Osteocyte (in vitro differentiated cells): ENCODE measurements at places on chromosomes 5 and 9. TPM values are rescaled to one million over a fixed set of nuclear protein-coding genes. Genes with fewer than 3 reads are reported as not detected.

DNA sequence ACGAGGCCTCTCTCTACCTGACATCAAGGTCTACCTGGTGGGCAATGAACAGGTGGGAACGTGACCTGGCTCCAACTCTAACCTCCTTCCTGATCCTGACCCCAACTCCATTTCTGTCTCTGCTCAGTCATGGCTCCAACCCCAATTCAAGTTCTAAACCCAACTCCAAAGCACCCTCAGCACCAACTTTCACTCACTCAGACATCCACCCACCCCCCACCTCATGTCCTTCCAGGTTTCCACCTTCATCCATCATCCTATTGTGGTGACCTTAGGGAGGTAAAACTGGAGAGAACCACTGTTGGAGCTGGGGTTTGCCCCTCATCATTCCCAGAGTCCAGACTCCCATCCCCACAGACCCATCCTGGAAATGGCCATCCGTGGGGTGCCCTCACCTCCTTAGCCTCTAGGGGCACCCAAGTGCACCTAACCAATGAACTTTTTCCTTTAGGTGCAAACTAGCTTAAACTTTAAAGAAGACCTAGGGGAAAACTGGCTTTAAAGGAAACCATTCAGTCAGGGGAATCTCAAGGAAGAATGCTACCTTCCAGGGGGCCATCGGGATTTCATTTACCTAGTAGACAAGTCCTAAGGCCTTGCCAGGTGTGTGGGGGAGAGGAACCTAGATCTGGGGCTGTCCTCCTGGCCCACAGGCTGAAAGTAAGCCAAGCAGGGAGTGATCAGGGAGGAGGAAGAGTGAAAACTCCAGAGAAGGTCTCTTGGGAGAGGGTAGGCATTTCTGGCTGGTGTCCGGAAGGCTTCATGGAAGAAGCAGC, 11.3 kb downstream of the RGS14 start:
- no peaks in the 10 kb centered on the region for H3K36me3 ChIP-seq
- DNase-seq, result no peak
- H3K27me3 ChIP-seq, result no peaks in the 10 kb centered on the region

- no peak overlapping the region for H3K27ac ChIP-seq
- DNase-seq, result no peak
Measured at GRCh38 chr9:36640771-36641381, 68.2 kb downstream of the MELK start.

GRCh38 chr9:94610181-94610606, 16.6 kb upstream of the FBP2 start:
- DNase-seq, result no peak
- no peaks in the 10 kb centered on the region for H3K36me3 ChIP-seq
- peaks cover 43% of the 10 kb centered on the region for H3K27me3 ChIP-seq
- no peaks in the 10 kb centered on the region for H3K4me1 ChIP-seq
- H3K27ac ChIP-seq, result no peak overlapping the region

GRCh38 chr9:128231638-128232527, 28.7 kb downstream of the DNM1 start:
- no peak overlapping the region for H3K4me3 ChIP-seq
- no peak for DNase-seq
- no peaks in the 10 kb centered on the region for H3K4me1 ChIP-seq
- H3K27ac ChIP-seq, result no peak overlapping the region
- peaks cover 4% of the 10 kb centered on the region for H3K36me3 ChIP-seq
- no peaks in the 10 kb centered on the region for H3K27me3 ChIP-seq

- DNase-seq, result peak; percentile 95
- peaks cover 47% of the 10 kb centered on the region for H3K36me3 ChIP-seq
- peaks cover 25% of the 10 kb centered on the region for H3K4me1 ChIP-seq
Measured at GRCh38 chr9:130701059-130702022, 7.8 kb downstream of the EXOSC2 start.

GRCh38 chr9:18746631-18747030, 272.7 kb downstream of the ADAMTSL1 start:
- no peak overlapping the region for H3K27ac ChIP-seq
- H3K4me1 ChIP-seq, result no peaks in the 10 kb centered on the region
- no peak for DNase-seq

- peak overlapping the region; percentile 96 for H3K27ac ChIP-seq
- H3K27me3 ChIP-seq, result no peaks in the 10 kb centered on the region
- H3K36me3 ChIP-seq, result peaks cover 2% of the 10 kb centered on the region
- DNase-seq, result peak; percentile 63
- peak overlapping the region; percentile 48 for H3K4me3 ChIP-seq
- peaks cover 52% of the 10 kb centered on the region for H3K4me1 ChIP-seq
Measured at GRCh38 chr5:154287136-154287535, 96.6 kb downstream of the GALNT10 start.

GRCh38 chr5:3489239-3489843, 106.3 kb upstream of the IRX1 start:
- H3K36me3 ChIP-seq, result no peaks in the 10 kb centered on the region
- H3K27ac ChIP-seq, result no peak overlapping the region
- H3K4me3 ChIP-seq, result no peak overlapping the region
- no peaks in the 10 kb centered on the region for H3K27me3 ChIP-seq

DNA sequence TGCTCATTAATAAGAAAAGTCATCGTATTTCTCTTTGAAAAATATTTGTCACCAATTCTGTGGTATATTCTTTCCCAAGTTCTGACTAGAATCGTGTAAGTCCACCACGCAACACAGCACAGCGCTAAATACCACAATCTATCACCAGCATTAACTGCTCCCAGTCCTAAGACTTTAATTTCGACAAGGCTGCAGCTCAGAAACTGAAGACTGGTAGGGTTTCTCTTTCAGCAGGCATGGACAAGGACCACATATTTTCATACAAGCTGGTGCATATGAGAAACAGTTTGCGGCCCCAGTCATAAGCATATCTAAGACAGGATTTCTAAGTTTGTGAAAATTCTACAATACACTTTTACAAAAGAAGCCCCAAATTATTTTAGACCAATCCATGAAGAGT, 24.1 kb downstream of the BNC2 start:
- H3K36me3 ChIP-seq, result peaks cover 3% of the 10 kb centered on the region
- H3K27me3 ChIP-seq, result no peaks in the 10 kb centered on the region
- no peak overlapping the region for H3K27ac ChIP-seq
- peaks cover 11% of the 10 kb centered on the region for H3K4me1 ChIP-seq
- H3K4me3 ChIP-seq, result no peak overlapping the region

- H3K36me3 ChIP-seq, result no peaks in the 10 kb centered on the region
- H3K27ac ChIP-seq, result no peak overlapping the region
- no peaks in the 10 kb centered on the region for H3K27me3 ChIP-seq
- H3K4me3 ChIP-seq, result no peak overlapping the region
- DNase-seq, result no peak
- H3K4me1 ChIP-seq, result no peaks in the 10 kb centered on the region
Measured at GRCh38 chr9:116945817-116946216, 258.7 kb downstream of the TRIM32 start.

DNA sequence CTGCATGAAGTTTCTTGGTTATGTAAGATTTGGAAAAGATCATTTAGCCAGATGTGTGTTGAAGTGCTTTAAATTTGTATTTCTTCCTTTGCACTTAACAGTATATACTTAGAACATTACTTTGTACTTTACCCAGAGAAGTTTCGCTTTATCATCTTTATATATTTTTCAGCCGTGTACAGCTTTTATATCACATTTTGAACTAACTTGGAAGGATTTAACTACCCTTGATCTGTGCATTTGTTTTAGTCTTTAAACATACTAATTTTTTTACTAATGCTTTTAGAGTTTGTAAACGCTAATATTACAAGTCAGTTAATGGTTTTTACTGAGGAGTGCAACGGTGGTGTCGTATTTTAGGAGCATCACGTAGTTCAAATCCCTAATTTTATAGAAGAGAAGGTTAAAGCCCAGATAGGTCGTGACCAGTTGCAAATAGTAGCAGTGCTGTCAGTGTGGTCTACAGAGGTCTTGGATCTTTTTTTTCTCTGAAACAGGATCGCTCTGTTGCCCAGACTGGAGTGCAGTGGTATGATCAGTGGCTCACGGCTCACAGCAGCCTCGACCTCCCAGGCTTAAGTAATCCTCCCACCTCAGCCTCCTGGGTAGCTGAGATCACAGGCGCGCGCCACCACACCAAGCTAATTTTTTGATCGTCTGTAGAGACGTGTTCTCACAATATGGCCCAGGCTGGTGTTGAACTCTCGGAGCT, 2.0 kb downstream of the MATR3 start:
- peaks cover 46% of the 10 kb centered on the region for H3K4me1 ChIP-seq
- H3K27me3 ChIP-seq, result no peaks in the 10 kb centered on the region
- H3K27ac ChIP-seq, result peak overlapping the region; percentile 99
- no peak for DNase-seq
- peak overlapping the region; percentile 97 for H3K4me3 ChIP-seq

P4HA2 gene
- total RNA-seq, result 104 and 117 TPM in 2 replicates

CDH10 gene
- total RNA-seq, result not detected in 2 replicates
